ENCODE measurements at places on chromosomes 5 and 9.

DNA sequence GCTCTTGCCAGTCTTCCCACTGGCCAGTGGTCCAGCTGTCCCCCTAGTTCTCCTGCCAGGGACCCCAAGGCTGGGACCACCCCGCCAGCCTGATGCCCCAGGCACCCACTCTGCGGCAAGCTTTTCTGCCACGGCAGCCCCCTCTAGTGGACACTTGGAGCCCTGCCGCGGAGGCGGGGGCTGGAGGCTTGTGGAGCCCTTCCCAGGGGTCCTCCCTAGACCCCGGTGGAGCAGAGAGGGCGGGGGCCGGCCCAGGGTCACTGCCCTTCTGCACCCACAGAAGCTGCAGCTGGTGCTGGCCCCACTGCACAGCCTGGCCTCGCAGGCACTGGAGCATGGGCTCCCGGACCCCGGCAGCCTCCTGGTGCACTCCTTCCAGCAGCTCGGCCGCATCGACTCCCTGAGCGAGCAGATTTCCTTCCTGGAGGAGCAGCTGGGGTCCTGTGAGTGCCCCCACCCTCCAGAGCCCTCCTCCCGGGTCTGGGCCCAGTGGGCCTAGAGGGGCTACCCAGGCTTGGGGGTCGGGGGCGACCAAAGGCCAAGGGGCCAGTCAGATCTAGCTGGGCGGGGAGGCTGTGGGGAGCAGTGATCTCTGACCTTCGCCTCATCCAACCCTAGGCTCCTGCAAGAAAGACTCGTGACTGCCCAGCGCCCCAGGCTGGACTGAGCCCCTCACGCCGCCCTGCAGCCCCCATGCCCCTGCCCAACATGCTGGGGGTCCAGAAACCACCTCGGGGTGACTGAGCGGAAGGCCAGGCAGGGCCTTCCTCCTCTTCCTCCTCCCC is 9.1 kb downstream of the EGFL7 start:
- no peak overlapping the region for H3K27ac ChIP-seq
- H3K4me1 ChIP-seq = no peaks in the 10 kb centered on the region
- DNase-seq = peak; percentile 51
- peaks cover 12% of the 10 kb centered on the region for H3K36me3 ChIP-seq

GRCh38 chr5:117488976-117489500 is 914.4 kb upstream of the SEMA6A start:
- H3K27me3 ChIP-seq = no peaks in the 10 kb centered on the region
- no peaks in the 10 kb centered on the region for H3K36me3 ChIP-seq
- no peaks in the 10 kb centered on the region for H3K4me1 ChIP-seq
- no peak overlapping the region for H3K4me3 ChIP-seq

- H3K27ac ChIP-seq = no peak overlapping the region
- no peak overlapping the region for H3K4me3 ChIP-seq
- peaks cover 8% of the 10 kb centered on the region for H3K27me3 ChIP-seq
- DNase-seq = no peak
- H3K4me1 ChIP-seq = no peaks in the 10 kb centered on the region
These were observed 13.7 kb downstream of the C1QTNF2 start for GRCh38 chr5:160356550-160357347.

DNA sequence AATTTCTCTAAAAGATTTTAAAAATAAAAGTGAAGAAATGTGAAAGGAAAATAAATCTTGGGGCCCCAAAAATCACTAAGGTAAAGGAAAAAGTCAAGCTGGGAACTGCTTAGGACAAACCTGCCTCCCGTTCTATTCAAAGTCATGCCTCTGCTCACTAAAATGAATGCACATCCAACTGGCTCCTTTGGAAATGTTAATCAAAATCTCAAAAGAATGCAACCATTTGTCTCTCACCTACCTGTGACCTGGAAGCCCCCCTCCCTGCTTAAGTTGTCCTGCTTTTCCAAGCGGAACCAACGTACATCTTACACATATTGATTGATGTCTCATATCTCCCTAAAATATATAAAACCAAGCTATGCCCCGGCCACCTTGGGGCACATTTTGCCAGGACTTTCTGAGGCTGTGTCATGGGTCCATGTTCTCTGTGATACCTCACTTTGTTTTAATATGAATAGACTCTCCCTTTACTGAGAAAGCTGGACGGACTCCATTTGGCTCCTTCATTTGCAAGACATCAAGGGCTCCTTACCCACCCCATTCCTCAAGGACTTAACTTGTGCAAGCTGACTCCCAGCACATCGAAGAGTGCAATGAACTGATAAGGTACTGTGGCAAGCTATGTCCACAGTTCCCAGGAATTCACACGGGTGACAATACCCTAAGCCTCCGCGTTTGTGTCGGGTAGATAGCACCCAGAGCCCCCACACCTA is 164.3 kb downstream of the SMC2 start:
- DNase-seq = no peak
- no peak overlapping the region for H3K4me3 ChIP-seq
- no peak overlapping the region for H3K27ac ChIP-seq
- H3K27me3 ChIP-seq = no peaks in the 10 kb centered on the region
- no peaks in the 10 kb centered on the region for H3K36me3 ChIP-seq

DNA sequence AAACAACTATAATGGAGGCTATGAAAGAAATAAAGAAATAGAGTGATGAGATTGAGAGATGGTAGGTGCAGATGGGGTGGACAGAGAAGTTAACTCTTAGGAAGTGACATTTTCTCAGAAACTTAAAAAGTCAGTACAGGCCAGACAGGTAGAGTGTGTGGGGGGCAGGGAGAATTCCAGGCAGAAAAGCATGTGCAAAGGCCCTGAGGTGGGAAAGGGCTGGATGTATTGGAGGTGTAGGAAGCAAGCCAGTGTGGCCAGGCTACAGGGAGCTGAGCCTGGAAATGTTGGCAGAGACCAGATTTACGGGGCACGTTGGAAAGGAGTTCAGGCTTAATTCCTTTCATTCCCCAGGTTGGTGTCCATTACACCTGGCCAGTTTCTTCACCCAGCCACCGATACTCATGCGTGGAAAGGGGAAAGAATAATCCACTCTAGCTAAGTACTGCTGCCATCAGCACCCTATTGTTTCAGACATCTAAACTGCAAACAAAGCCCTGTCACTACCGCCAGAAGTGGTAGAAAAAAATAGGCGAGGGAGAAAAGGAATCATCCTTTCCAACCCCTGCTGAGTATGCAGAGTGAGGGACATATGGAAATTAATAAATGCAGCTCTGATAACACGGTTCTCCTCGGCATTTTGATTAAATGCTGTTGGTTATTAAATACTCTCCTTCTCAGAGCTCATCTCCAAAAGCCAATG is 116.8 kb upstream of the GPR151 start:
- H3K36me3 ChIP-seq = no peaks in the 10 kb centered on the region

GRCh38 chr9:123679330-123679987 is 250.5 kb downstream of the DENND1A start:
- H3K4me3 ChIP-seq = peak overlapping the region; percentile 58
- H3K4me1 ChIP-seq = peaks cover 44% of the 10 kb centered on the region
- peaks cover 8% of the 10 kb centered on the region for H3K36me3 ChIP-seq
- peak overlapping the region; percentile 83 for H3K27ac ChIP-seq

GRCh38 chr9:100070104-100071041 is 28.4 kb downstream of the ERP44 start:
- H3K27ac ChIP-seq = no peak overlapping the region
- no peak for DNase-seq
- no peaks in the 10 kb centered on the region for H3K27me3 ChIP-seq

DNA sequence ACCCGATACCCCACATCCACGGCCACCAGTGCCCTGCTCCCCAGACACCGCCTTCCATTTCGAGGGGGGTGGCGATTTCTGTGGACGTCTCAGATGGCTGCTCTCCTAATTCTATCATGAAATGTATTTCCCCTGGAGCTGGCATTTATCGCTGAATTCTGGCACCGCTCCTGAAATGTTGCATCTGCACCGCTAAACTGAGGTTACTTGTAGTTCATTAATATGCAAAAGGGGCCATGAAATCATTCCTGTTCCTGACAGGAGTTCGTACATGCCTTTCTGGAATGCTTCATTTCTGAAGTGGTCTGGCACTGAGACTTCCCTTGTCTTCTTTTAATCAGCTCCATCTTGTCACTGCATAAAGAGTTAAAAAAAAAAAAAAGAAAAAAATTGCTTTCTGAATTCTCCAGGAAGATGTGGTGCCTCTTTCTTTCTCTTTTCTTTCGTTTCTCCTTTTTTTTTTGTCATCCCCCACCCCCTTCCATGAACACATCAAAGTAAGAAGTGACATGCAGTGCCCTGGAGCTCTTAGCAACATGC is 97.7 kb upstream of the SMARCA2 start:
- no peaks in the 10 kb centered on the region for H3K4me1 ChIP-seq
- H3K4me3 ChIP-seq = no peak overlapping the region
- no peak overlapping the region for H3K27ac ChIP-seq
- no peaks in the 10 kb centered on the region for H3K36me3 ChIP-seq

DNA sequence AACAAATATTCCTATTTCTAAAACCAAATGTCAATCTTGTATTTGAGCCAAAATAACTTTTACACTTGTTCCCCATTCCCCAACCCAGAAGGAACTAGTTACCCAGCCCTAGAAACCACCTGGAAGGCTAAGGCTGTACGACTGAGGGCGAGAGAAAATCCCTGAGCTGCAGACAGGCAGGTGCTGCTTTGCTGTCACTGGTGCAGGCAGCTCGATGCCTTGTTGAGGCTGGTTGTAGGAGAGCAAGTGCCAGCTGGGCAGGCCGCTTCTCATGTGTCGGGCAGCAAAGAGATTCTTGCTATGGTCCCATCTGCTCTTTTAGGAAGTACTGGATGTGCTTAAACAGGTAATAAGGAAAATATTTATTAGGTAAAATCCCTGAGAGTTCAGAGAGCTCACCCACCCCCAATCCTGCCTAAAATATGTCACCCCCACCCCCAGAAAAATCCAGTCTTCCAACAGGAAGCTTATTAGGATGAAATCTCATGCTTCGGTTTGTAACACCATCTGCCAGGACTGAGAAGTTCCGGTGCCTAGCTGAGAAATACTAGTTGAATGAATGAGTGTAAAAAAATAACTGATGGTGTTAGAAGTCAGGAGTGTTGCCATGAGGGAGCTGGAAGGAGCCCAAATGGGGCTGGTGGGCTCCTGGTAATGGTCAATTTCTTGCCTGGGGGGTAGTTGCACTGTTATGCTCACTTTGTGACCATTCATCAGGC is 91.1 kb upstream of the DMRT1 start:
- no peaks in the 10 kb centered on the region for H3K36me3 ChIP-seq
- H3K27ac ChIP-seq = no peak overlapping the region
- peaks cover 25% of the 10 kb centered on the region for H3K4me1 ChIP-seq
- peaks cover 3% of the 10 kb centered on the region for H3K27me3 ChIP-seq

GRCh38 chr5:74357827-74358226 is 282.7 kb downstream of the ENC1 start:
- H3K36me3 ChIP-seq = no peaks in the 10 kb centered on the region
- no peak overlapping the region for H3K27ac ChIP-seq

- H3K4me1 ChIP-seq = no peaks in the 10 kb centered on the region
- H3K36me3 ChIP-seq = peaks cover 37% of the 10 kb centered on the region
- H3K27ac ChIP-seq = no peak overlapping the region
- no peak overlapping the region for H3K4me3 ChIP-seq
- H3K27me3 ChIP-seq = no peaks in the 10 kb centered on the region
These were observed 220.5 kb downstream of the GDNF start for GRCh38 chr5:37619353-37619752.

DNA sequence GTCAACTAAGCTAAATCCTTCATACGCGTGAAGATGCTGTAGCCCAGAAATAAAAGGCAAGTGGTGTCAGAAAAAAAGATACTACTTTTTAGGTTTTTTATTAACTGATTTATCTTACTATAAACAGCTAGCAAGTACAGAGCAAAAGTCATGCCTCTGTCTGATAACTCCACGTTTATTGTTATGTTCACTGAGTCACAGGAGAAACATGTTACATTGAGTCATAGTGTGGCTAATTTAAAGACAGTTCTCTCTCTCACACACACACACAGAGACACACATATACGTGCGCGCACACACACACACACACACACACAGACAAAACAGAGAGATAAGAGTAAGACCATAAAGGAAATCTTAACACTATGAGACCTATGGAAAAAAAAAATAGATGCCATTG is 770.0 kb upstream of the CDH10 start:
- H3K27me3 ChIP-seq = no peaks in the 10 kb centered on the region
- H3K4me3 ChIP-seq = no peak overlapping the region
- H3K36me3 ChIP-seq = no peaks in the 10 kb centered on the region
- no peak overlapping the region for H3K27ac ChIP-seq
- H3K4me1 ChIP-seq = no peaks in the 10 kb centered on the region

DNA sequence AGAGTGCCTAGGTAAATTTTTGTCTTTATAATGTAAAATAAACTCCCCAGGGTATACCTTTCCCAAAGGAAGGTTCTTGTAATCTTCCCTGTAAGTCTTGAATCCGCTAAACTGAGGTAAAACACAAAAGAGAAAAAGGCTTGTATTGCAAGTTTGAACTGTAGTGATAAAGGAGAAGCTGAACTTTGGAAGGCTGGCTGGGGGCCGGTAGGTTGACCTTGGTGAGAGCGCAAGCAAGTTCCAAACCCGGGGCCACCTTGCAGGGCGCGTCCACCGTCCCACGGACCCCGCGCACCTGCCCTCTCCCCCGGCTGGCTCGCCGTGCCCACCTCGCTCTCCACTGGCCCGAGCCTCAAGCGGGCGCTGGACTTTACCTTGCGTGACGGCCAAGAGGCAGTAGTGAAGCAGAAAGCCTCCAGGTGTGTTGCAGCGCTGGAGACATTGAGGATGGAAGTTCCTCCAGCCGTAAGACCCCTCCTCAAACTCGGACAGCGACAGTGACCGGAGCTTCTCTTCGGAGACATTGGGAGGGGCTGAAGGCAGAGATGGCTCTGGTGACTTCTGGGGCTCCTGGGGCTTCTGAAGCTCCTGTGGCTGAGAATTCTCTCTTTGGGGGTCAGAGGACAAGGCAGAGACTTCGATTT is 428 bp downstream of the SLCO4C1 start:
- no peaks in the 10 kb centered on the region for H3K36me3 ChIP-seq
- H3K27ac ChIP-seq = peak overlapping the region; percentile 12
- peak overlapping the region; percentile 87 for H3K4me3 ChIP-seq
- peaks cover 25% of the 10 kb centered on the region for H3K4me1 ChIP-seq
- DNase-seq = no peak

GRCh38 chr5:126400621-126401251 is 22.5 kb upstream of the GRAMD2B start:
- H3K27me3 ChIP-seq = peaks cover 18% of the 10 kb centered on the region
- H3K36me3 ChIP-seq = peaks cover 1% of the 10 kb centered on the region
- H3K27ac ChIP-seq = no peak overlapping the region
- no peak overlapping the region for H3K4me3 ChIP-seq
- H3K4me1 ChIP-seq = peaks cover 2% of the 10 kb centered on the region
